ENCODE measurements at places on chromosomes 7 and 10.

DNA sequence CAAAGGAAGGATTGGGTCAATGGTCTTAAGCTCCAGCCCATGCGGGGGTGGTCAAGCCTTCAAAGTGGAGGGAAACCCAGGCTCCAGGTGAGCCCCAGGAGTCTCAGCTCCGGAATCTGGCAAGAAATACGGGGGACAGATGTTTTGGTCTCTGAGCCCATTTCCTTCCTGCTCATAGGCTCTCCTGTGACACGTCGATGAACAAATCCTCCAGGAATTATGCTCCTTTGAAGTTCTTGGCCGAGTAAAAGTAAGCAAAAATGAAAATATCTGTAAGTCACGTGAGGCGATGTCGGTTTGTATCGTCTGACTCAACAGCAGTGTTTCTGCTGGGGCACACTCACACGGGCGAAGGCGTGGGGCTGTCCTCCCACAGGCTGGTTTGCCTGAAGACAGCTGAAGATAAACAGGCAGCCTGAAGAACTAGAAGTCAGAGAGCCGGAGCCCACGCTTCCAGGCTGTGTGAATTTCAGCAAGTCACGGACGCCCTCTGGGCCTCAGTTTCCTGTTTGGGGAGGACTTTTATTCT lies 52.6 kb upstream of the SMNDC1 start:
- DNase-seq, result no peak

GRCh38 chr7:140342727-140343514 lies 55.4 kb downstream of the SLC37A3 start:
- DNase-seq, result peak; percentile 41

GRCh38 chr10:23055424-23056185 lies 39.8 kb upstream of the MSRB2 start:
- no peak for DNase-seq

DNA sequence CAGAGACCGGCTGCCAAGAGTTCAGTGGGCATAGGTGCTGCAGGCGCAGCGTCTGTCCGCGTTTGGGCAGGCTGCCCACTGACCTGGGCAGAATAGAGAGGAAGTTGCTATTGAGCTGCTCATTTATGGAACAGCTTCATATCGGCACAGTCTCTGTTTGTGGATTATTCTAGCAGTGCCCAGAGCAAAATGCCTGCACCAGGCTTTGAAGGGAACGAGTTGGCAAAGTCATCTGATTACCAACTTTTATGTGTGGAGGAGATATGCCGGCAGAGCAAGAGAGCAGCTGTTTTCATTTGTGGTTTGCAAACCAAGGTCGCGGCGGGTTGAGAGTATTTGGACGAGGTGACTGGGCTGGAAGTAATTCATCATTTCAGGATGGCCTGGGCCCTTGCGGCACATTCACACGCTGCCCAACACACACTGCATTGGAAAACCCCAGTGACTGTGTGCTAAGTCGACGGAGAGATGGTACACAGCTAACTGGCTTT lies 228.5 kb downstream of the TCERG1L start:
- DNase-seq, result no peak

DNA sequence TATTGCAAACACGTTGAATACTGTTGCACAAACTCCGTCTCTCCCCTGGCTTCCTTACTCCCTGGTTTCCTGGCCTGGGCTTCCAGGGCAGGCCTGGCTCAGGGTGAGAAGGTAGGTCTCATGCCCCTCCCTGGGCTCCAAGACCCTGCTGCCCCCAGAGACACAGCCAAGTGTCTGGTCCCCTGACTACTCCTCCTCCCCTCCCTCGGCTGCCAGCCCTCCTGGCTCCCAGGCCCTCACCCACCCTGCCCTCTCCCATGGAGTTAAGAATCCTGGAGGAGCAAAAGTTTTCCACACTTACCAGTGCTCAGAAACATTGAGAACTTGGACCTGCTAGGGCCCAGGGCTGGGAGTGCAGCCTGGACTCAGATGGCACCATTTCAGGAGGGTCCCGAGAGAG lies 47.2 kb upstream of the RABGEF1 start:
- DNase-seq, result no peak

DNA sequence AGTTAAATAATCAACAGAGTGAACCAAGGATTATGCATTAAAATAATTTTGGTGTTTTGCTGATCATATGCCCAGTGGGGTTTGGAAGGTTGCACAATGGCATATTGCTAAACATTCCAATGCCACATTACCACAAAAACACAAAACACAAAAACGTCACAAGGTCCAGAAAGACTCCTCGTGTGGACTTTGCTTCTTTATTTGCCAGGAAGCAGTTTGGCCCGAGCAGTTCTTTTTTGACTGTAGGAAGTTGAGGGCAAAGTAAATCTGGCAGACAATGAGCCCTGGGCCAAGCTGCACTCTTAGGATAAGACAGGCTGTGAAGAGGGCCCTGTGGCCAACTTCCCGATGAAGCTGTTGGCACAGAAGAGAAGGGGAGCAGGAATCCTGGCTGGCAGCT lies 39.2 kb upstream of the SLC35B4 start:
- no peak for DNase-seq

- no peak for DNase-seq
Measured at GRCh38 chr10:116771101-116771958, 29.0 kb upstream of the HSPA12A start.

DNA sequence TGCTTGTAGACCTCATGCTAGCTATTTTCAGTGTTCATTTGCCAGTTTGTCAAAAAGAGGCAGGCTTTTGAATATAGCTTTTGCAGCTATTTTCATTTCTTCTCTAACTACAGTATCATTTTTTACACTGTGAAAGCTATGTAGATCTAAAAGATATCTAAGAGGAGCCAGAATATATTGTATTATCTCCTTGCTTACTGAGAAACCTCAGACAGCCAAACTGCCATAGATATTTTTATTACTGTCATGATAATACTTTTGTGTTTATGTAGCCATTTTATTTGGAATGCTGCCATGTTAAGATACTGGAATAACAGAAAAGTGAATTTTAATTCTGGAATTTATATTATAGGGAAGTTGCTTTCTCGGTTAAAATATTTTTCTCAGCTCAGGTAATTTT lies 37.2 kb downstream of the ANKIB1 start:
- no peak for DNase-seq

GRCh38 chr7:122430710-122431109 lies 126.2 kb upstream of the FEZF1 start:
- peak; percentile 22 for DNase-seq

- no peak for DNase-seq
Measured at GRCh38 chr7:148234715-148235114, 355.9 kb upstream of the C7orf33 start.

- no peak for DNase-seq
Measured at GRCh38 chr7:886626-887487, 10.5 kb downstream of the GET4 start.

DNA sequence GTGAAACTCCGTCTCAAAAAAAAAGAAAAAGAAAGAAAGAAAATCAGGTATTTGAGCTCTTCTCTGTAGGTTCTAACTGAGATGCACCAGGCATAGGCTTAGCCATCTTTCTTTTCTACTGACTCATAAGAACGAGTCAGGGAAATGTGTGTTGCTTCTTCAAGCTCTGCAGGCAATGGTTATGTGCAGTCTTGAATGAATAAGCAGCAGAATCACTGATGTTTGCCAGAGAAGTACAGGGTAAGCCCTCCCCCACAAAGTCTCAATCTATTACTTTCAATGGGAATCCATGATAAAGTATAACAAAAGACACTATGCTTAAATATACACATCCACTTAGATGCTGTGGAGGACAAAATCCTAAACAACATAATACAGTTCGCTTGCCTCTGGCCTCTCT lies 239.2 kb downstream of the PARD3 start:
- no peak for DNase-seq

DNA sequence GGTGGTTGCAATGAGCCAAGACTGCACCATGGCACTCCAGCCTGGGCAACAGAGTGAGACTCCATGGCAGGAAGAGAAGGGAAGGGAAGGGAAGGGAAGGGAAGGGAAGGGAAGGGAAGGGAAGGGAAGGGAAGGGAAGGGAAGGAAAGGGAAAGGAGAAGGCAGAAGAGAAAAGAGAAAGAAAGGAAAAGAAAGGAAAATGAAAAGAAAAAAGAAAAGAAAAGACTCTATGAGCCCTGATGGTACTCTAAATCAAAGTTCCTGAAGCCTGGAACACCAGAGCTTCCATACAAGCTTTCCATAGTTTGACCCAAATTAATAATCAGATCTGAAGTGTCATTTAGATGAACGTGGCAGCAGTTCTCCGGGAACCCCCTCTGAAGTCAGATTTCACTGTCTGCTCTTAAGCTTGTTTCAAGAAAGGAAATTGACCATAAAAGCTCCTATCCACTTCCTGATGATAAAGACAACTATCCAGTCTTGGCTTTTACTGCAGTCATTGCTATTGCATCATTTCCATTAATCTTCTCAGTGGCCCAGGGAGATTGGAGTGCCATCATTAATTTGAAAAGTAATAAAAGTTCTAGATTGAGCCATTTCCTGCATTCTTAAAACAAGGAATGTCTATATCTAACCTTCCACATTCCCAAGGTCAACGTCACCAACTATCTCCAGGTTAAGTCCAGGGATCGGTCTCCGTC lies 44.2 kb upstream of the FRMD4A start:
- no peak for DNase-seq

GRCh38 chr7:129066290-129067131 lies 11.6 kb upstream of the TNPO3 start:
- DNase-seq, result no peak

- DNase-seq, result no peak
Measured at GRCh38 chr10:89985446-89985845, 284.1 kb downstream of the KIF20B start.
